Activated B cell treated with CpG ODN at 0.5 μM for 24 hours (primary cell): ENCODE measurements at places on chromosomes 16 and 17.

DNA sequence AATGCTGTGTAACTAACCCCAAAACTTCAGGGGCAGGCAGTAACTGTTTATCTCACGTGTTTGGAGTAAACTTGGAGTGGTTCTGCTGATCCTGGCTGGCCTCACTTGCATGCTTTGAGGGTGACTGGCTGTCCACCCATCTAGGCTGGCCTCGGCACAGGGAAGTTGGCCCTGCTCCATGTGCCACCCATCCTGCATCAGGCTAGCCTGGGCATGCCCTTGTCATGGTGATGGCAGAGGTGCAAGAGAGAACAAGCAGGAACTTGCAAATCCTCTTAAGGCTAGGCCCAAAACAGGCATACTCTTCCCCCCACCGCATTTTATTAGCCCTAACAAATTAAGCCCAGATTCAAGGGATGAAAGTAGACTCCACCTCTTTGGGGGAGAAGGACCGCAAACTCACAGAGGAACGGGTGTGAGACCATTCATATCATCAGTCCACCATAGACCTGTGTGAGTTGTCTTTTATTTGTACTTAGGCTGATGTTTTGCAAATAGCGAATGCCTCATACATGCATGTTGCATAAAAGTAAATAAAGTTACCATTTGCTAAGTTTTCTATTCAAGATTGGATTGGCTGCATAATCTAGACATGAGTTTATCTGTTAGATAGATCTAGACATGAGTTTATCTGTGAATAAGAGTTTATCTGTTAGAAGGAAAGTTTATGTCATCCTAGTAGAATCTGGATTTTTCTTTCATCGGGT is 221.0 kb downstream of the CCDC182 start:
- DNase-seq = no peak

- DNase-seq = no peak
These were observed 44.2 kb upstream of the TANC2 start for GRCh38 chr17:62921817-62922216.

DNA sequence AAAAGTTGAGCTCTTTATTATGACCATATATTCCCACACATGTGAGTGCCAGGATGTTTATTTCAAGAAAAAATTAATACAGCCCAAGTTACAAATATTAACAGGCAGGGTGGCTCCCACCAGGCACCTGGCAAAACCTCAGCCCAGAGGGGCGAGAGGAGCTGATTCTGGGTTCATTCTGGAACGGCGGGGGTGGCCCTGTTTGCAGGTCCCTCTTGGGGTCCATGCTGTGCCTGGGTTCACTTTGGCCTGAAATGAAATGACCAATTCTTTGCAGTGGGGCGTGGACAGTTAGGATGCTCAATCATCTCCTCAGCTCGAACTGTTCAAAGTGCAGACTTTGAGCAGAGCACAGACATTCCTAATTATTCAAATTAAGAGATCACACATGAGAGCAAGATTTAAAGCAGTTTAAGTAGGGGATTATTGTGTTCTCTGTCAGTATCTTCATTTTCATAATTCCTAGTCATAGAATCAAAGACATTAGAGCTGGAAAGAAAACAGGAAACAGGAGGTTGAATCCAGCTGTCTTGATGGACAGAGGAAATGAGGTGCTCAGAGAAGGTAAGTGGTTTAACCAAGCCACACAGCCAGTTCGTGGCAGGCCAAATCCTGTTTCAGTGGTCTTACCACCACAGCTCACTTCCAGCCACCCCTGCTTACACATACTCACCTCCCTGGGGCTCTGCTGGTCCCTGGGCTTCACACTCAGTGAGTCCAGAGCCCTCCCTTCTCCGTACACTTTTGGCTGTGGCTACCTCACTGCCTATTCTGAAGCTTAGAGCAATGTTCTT is 363.9 kb upstream of the TNRC6C start:
- DNase-seq = no peak

GRCh38 chr17:40179923-40180659 is 2.8 kb downstream of the RAPGEFL1 start:
- no peak for DNase-seq

DNA sequence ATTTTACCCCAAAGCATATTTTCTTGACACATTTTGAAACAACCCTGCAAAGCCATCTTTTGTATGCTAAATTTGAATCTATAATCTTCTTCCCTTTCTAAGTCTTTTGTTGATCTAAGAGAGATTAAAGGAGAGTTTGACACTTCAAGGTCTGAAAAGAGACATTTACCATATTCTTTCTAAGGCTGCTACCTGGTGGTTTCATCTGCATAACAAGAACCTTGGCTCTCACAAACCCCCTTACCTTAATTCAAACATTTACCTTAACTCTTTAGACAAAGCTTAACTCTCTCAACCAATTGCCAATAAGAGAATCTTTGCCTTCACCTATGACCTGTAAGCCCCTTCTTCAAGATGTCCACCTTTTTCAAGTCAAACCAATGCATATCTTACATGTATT is 1143.6 kb downstream of the CDH11 start:
- no peak for DNase-seq

- no peak for DNase-seq
These were observed 252.3 kb upstream of the EEF2KMT start for GRCh38 chr16:5349670-5350517.

GRCh38 chr16:35724551-35724950 is 2265.1 kb downstream of the TP53TG3F start:
- no peak for DNase-seq

DNA sequence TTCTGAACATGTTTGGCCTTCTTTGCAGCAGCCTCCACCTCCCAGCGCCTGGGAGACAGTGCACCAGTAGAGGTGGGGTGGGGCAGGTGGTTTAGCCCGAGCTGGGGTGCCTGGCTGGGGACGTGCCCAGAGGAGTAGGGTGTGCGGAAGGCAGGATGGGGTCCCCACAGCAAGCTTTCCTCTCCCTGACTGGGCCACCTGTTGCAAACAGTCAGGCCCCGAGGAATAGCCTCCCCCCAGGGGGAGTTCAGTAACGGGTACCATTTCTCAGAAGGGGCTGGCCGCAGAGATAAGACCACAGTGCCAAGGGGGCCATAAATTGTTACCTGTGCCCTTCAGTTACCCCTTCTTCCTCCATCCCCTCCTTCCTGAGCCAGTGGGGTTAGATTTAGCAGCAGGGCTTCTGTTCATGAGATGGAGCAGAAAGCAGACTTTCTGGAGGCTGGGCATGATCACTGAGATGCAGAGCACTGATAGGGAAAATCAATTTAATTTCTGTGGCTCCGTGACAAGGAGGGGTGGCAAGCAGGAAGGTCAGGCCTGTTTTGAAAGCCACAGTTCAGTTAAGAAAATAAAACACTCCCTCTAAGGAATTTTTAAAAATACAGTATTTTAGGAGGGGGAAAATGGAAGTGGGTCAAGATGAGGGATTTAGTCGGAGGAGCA is 181.9 kb downstream of the MSI2 start:
- DNase-seq = no peak

- DNase-seq = no peak
These were observed 1.4 kb downstream of the DHX33 start for GRCh38 chr17:5467416-5467815.

GRCh38 chr17:75895370-75896155 is 1.2 kb downstream of the TRIM65 start:
- no peak for DNase-seq

- DNase-seq = no peak
These were observed 14.2 kb upstream of the NLRC3 start for GRCh38 chr16:3591436-3591803.

GRCh38 chr17:73419881-73420280 is 108.1 kb upstream of the CDC42EP4 start:
- no peak for DNase-seq

GRCh38 chr16:3147046-3147756 is 12.4 kb downstream of the ZNF213 start:
- no peak for DNase-seq

DNA sequence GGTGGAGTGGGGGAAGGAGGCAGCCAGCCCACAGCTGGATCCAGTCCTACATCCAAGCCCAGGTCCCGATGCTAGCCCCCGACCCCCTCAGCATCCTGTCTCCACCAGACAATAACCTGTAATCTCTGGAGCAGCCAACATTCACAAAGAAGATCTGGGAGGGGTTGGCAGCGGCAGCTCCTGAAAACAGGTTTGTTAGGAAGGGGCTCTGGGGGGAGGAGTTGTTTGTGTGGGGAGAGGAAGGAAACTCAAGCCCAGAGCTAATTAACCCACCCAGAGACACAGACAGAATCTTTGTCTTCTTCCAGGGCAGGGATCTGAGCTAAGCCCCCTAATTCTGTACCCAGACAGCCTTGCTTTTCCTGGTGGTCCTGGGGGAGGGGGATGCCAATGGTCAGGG is 4.6 kb upstream of the C17orf113 start:
- no peak for DNase-seq
